NCI-H446 (cell line): ENCODE measurements at places on chromosomes 1 and 21.

GRCh38 chr1:151325231-151325630, 2.0 kb downstream of the PI4KB start:
- DNase-seq: no peak

- no peak for DNase-seq
Measured at GRCh38 chr1:62233926-62234450, 39.3 kb downstream of the L1TD1 start.

DNA sequence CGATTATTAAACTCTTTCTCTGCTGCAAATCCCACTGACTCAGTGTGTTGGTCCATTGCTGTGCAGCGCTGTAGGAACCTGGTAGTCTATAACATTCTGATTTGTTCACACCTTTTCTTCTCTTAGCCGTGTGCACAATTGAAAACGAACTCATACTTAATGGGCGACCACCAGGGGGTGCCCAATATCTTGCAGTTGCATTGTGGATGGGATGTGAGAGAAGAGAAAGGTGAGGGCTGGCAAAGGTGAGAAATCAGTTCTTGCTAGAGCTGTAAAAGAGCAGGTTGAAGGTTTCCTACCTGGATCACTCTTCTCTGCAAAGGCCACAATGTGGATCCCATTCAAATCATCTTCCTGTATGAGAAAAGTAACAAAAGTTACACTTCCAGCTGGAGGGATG, 51.0 kb downstream of the CASQ2 start:
- peak; percentile 7 for DNase-seq

GRCh38 chr1:65526049-65526556, 105.6 kb downstream of the LEPR start:
- DNase-seq: no peak

GRCh38 chr1:183916574-183916973, 111.7 kb downstream of the RGL1 start:
- DNase-seq: no peak

DNA sequence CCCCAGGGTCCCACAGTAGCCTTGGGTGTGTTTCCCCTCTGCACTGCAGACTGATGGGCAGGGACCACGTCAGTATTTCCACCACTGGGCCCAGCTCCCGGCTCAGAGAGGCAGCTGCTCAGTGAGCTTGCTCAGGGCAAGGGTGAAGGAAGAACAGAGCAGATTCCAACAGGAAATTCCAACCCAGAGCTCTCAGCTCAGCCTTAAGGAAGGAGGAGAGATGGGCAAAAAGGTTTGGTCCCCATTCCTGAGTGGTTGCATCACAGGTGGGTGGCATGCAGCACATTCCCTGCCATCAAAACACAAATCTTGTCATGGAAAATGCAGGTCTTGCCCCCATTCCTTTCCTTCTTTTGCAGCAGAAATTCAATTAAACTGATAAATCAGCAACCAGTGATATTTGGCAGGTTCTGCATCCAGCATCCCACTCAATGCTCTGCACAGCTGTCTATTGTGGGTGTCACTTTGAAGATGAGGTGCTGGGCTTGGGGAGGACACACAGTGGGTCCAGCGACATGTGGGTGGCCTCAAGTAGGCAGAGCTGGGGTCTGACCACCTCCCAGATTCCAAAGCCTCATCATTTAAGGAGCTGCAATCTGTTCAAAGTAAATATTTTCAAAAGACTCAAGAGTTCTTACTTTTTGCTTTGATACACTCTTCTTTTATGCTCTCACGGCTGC, 315.4 kb downstream of the DSCAM start:
- no peak for DNase-seq
